Activated CD8-positive, alpha-beta memory T cell treated with anti-CD3 and anti-CD28 coated beads, Interleukin-2, amount 10 ng/mL, durations not matched to agents 7 days and 5 days (primary cell): ENCODE measurements at places on chromosomes 4 and X.

- peaks cover 41% of the 10 kb centered on the region for H3K36me3 ChIP-seq
- no peaks in the 10 kb centered on the region for H3K4me1 ChIP-seq
- no peak for DNase-seq
- no peak overlapping the region for H3K4me3 ChIP-seq
Observed at GRCh38 chr4:105248613-105249012, 101.9 kb downstream of the TET2 start.

- no peak overlapping the region for H3K27ac ChIP-seq
- no peak for DNase-seq
Observed at GRCh38 chr4:189098932-189099696, 841.6 kb upstream of the FRG1 start.

- no peak for DNase-seq
- no peaks in the 10 kb centered on the region for H3K27me3 ChIP-seq
- peaks cover 4% of the 10 kb centered on the region for H3K4me1 ChIP-seq
- H3K36me3 ChIP-seq, result no peaks in the 10 kb centered on the region
Observed at GRCh38 chr4:141652161-141652778, 15.9 kb downstream of the IL15 start.

- no peak overlapping the region for H3K4me3 ChIP-seq
- H3K4me1 ChIP-seq, result no peaks in the 10 kb centered on the region
Observed at GRCh38 chr4:113270520-113271319, 221.3 kb downstream of the ANK2 start.
